ENCODE measurements at places on chromosomes 7 and 10. TPM values are rescaled to one million over a fixed set of nuclear protein-coding genes. Genes with fewer than 3 reads are reported as not detected.
A peak's percentile ranks its signal among the peaks of the same experiment; 100 is the strongest.

- DNase-seq: no peak
These were observed 5.1 kb downstream of the AKR1B15 start for GRCh38 chr7:134553976-134554375.

Gene C1QL3
- not detected for polyA plus RNA-seq

DNA sequence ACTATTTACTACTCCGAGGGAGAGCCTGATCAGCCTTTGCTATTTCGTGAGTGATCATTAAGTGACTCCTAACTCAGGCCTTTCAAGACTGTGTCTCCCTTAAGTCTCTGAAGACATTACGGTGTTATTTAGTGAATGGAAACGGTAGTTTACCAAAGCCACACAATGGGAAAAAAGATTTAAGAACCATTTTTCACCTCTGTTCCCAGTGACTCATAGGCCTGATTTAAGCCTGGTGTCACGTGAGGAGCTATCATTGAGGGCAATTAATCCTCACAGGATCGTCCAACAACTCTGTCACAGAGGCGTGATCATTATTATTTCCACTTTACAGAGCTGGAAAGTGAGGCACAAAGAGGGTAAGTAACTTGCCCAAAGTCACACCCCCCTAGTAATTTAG is 20.3 kb downstream of the C10orf90 start:
- DNase-seq: no peak

Gene CTAGE8
- not detected for polyA plus RNA-seq

DNA sequence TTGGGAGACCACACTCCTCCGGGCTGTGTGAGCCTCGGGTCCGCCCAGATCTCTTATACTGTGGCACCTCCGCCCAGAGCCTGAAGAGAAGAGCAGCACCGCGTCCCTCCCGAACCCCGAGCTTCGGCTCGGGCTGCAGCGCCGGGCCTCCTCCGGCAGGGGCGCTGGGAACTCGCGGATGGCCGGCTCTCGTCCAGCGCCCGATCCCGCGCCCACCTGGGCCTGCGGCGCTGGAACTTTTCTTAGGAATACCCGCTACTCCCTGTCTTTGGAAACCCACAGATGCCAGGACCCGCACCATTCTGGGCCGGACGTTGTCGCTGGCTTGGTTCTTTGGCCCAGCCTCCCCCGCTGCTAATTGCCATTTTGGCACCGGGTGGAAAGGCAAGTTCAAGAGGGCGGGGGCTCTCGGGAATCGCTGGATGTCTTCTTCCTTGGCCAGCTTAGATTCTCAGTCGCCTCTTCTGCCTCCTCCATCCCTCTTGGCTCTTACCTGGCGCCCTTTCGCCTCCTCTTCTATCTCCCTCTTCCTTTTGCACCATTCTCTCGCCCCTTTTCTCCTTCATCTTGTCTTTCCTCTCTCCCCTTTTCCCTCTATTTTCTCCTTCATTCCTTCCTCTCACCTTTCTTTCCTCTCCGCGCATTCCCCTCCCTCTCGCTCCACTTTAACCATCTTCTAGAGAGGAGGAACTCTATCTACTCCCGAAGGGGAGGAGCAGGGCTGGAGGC is 2.1 kb upstream of the SORCS3 start:
- DNase-seq: no peak

DNA sequence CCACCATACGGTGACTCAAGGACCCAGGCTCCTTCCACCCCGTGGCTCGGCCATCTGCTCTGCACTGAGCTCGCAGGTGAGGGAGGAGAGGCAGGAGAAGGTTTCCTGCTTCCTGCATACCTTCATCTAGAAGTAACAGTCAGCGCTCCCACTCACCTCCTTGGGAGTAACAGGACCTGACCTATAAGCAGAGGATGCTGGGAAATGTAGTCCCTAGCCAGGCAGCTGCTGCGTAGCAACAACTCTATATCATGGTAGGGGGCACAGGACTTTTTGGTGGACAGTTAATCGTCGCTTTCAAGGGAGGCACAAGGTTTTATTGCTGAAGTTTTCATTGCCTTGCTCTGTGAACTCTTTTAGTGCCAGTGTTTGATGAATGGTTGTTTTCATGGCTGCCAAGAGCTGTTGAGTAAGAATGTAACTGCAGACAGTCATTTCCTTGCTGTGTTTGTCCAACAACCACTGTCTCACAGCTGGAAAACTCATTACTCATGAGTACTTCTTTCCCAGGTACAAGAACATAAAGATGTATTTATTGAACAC is 10.2 kb upstream of the ZFYVE27 start:
- peak; percentile 89 for DNase-seq

DNA sequence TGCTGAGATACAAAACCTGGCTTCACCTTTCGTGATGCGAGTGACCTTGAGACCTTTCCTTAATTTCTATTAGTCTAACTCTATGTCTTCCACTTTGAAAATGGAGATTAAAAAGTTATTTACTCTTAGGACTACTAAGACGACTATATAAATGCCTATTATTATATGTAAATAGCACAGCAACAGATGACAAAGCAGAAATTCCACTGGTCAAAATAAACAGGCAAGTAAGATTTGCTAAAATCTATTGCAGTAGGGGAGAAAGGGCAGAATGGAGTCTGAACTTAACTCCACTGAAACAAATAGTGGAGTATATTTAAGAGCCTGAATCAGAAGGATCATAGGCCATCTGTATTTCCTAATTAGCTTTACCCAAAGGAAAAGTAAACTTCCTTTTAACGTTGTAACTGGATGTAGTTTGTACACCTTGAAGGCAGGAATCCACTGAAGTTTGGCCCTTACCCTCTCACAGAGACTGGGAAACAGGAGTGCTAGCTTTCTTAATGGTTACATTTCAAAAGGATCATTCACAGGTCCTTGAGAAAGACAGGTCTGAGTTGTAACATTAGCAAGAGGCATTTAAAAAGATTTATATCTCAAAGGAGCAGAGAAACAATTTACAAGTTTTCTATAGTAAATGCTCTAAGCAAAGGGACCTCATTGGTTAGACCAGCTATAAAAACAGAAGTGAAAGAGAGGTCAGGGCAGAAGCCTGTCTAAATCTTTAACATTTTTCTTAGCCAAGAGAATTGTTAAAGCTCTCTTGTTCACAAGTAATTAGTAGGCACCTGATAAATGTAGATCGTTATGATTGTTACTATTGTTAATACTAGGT is 332.5 kb downstream of the ZWINT start:
- no peak for DNase-seq

DNA sequence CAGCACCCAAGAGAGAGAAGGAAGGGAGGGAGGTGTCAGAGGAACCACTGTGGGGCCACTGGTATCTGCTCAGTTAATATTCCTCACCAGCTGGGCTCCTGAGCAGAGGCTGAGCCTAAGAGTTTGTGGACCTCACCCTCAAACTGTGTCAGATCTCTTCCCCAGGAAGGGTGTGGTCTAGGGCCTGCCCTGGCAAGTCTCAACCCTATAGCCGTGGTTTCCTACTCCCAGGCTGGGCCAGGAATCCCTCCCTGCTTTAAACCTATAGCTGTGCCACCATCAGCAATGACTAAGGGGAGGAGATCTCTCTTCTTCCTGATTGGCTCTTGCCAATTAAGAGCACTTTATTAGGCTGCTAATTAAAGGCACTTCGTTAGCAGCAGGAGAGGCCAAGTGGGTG is 29.9 kb downstream of the POLL start:
- DNase-seq: no peak

Gene KCNMA1
- polyA plus RNA-seq: 3.8 TPM

DNA sequence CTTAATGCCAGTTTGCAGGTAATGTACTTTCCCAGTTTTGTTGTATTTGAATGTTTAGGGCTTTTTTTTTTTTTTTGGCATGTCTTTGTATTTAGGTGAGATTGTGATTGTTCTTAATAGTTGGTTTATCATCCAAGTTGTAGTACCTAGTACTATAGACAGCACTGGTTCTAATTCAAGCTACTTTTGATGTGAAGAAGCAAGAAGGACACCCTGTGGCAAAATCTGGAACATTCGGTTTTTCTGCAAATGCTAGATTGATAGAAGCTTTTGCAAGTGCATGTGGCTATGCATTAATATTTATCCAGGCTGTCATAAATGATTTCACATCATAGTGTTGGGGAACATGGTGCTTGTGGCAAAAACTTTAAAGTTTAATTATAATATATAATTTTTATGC is 248.9 kb downstream of the FOXP2 start:
- DNase-seq: peak; percentile 67

Gene GNGT1
- not detected for polyA plus RNA-seq

Gene HMX2
- not detected for polyA plus RNA-seq
